ENCODE measurements at places on chromosomes 3 and 15. TPM values are rescaled to one million over a fixed set of nuclear protein-coding genes. Genes with fewer than 3 reads are reported as not detected.
A peak's percentile ranks its signal among the peaks of the same experiment; 100 is the strongest.

DNA sequence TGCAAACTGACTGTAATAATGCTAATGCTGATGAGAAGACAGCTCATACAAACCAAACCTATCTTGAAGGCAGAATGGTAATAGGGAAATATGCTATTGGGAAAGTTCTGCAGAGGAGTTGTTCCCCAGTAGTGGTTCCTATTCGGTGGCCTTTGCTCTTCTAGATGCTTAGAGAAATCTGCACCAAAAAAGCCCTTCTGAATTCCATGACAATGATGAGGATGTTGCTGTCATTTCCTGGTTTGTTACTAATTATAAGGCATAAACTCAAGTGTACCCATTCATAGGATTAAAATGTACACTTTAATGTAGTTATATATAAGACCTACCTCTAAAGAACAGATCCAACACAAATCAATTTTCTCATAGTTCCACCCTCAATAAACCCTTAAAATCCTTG, 30.1 kb downstream of the TOMM70 start:
- no peak for DNase-seq

DNA sequence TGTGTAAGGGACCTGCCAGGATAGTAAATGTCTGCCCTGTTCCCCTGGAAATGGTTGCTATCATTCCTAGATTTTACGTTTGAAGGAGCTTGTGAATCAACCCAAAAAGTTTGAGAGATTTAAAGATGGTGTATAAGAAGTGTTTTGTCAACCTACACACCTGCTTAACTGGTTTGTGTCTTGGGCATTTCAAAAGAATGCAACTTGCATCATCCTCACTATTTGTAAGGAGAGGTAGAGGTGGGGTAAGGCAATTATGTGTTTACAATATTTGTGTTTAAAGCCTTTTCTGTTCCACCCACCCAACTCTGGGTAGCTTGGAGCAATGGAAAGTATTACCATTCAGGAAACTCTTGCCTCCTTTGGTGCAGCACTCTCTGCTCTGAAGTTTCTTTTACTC, 314.2 kb upstream of the RARB start:
- DNase-seq, result no peak

- DNase-seq, result no peak
Observed at GRCh38 chr3:197736010-197736490, 654 bp downstream of the RUBCN start.

DNA sequence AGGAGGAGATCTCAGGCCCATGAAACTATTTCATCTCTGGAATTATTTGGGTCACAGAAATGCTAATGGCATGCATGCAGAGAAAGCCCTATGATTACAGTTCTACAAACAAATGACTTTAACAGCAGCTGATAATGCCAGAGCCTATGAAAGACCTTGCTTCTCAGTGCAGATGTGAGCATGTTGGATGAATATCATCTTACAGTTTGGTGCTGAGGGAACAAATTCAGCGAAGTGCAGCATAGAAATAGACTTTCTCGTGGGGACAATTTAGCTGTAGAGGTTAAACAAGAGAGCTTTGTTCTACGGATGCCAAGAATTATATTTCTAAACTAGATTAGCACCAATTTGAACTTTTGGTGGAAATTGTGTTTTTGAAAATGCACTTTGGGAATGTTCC, 27.7 kb downstream of the PTX3 start:
- DNase-seq, result no peak

GRCh38 chr3:37689645-37690356, 171.9 kb upstream of the CTDSPL start:
- DNase-seq, result no peak

DNA sequence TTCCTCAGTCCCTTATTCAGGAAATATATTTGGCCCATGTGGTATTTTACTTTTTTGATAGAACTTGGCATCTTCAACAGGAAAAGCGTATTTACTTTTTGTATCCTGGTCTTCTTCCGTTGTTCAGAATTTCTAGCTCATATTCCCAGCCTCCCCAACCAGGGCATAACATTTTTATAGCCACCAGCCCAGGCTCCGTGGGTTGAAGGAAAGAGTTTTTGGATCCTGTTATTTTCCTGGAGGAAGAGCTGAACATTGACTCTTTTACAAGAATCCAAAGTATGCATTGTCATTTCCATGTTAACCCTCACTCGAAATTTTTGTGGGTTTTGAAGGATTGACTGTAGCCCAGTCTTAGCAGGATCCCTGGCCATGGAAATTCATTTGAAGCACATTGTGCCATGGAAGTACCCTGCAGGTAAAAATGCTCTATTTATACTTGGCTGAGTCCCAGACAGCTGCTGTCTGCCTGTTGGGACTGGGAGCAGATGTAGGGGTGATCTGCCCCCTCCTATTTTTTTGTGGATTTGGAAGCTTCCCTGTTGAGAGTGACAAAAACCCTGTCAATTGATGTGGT, 98.8 kb downstream of the AKAP13 start:
- no peak for DNase-seq

DNA sequence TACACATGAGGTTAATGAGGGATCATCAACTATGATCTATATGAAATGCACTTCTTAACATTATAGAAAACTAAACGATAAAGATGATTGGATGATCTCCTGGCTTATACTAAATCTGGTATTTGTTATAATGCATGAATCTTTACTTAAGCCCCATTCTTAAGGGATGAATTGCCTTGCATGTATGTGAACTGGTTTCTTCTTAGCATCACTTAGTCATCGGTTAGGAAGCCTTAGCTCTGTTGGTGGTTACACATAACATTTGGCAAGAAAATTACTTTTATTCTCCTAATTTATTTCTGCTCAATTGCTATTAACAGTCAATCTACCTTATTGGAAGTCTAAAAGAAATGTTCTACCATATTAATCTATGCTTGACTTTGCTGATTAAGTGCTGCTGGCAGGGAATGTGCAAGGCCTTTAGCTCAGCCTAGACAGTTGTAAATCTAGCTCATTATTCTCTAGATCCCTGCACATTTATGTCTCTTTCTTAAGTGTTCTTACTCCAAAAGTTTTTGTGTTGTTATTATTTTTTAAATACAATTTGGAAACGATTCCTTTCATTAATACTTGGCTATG, 356.0 kb downstream of the ZPLD1 start:
- DNase-seq, result no peak

DNA sequence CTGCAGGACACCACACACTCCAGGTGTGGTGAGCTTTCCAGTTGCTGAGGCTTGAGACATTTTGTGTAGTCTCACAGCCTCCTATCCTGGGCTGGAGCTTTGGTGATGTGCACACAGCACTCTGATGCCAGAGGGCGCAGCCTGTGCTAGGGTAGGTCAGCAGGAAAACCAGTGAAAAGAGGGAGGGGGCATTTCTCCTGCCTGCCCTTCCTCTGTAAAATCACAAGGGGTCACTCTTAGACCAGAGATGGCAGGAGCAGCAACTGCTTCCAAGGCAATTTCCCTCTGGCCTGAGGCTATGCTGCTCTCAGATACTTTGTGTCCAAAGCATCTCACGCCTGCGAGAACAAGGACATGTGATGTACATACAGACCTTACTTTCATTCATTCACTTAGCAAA, 16.5 kb upstream of the MUSTN1 start:
- no peak for DNase-seq

MFN1 gene
- total RNA-seq, result 45.1 TPM

- DNase-seq, result no peak
Observed at GRCh38 chr3:143135150-143135549, 15.6 kb downstream of the CHST2 start.

GRCh38 chr3:18556503-18557135, 131.5 kb upstream of the SATB1 start:
- no peak for DNase-seq

DNA sequence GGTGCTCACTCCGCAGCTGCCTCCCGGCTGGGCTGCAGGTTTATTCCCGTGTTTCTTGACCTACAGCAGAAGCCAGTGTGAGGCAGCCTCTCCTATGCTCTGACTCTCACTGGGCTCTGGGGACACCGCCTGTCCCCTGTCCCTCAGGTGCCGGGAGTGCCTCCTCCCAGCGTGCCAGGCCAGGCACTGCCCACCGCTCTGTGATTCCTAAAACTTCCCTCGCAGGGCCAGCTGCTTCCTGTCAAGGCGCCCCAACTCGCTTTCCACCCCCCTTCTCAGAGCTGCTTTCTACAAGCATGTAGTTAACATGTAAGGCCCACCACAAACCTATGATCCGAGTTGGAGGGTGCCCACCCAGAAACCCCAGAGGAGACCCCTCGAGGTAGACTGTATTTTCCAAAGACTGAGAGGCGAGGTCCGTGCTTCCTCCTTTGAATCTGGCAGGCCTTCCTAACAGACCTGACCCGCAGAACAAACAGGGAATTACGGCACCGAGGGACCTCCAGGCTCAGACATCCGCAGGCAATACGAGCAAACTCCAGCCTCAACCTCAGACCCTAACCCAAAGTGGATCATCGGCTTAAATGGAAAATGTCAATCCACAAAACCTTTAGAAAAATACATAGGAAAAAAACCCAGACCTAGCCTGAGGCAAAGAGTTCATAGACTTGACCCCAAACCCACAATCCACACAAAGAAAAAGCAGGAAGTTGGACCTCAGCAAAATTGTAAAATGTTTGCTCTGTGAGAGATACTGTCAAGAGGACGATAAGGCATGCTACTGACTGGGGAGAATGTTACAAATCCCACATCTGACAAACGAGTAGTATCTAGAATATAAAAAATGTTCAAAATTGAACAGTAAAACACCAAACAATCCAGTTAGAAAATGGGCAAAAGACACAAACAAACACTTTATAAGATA, 121.3 kb upstream of the IQSEC1 start:
- DNase-seq, result peak; percentile 62

FEZF2 gene
- not detected for total RNA-seq

GRCh38 chr3:55532806-55533205, 45.7 kb upstream of the WNT5A start:
- DNase-seq, result no peak

DNA sequence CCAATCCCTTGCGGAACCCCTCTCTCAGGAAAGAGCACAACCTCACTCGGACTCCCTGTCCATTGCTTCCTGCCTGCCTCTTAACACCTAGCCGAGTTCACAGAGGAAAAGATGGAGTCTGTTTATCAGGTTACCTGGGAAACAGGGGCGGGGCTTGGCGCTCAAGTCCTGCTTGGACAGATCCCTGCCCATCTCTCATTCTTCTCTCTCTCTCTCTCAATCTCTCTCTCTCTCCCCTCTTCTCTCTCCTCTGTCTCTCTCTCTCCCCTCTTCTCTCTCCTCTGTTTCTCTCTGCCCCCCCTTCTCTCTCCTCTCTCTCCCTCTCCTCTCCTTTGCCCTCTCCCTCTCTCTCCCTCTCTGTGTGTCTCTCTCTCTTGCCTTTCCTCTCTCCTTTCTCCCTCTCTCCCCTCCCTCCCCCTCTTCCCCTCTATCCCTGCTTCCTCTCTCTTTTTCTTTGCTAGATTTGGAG, at the start of gene EFHB:
Gene EFHB, minus strand, starts transcription at position 120 of the 469 bp plus-strand sequence. CDS start 199 bp downstream, outside the sequence.
- no peak for DNase-seq

- no peak for DNase-seq
Observed at GRCh38 chr15:99973351-99973750, 240.1 kb upstream of the LYSMD4 start.

GRCh38 chr15:33094336-33094735, 100.2 kb downstream of the FMN1 start:
- no peak for DNase-seq

SLC22A13 gene
- total RNA-seq, result 0.32 TPM

LRRIQ4 gene
- not detected for total RNA-seq

DNA sequence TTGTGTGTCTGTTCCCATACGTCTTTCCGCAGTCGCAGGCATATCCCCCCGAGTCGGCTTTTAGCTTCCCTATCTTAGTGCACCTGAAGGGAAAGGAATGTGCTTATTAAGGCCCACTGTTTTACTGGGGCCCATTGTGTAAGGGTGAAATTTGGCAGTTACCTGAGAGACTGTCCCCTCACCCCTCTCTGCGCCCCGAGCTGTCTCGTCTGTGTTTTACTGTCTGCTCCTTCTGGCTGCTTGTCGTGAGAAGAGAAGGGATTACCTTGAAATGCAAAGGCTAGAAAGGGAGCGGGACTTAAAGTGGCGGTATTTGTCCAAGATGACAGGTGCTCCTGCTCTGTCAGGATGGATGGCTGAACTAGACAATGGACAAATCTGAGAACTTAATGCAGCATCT, 233.0 kb upstream of the POU1F1 start:
- DNase-seq, result no peak

SATB1 gene
- 10.8 TPM for total RNA-seq

MYZAP gene
- total RNA-seq, result 8.4 TPM

GRCh38 chr3:27072810-27073651, 296.2 kb downstream of the NEK10 start:
- no peak for DNase-seq

DNA sequence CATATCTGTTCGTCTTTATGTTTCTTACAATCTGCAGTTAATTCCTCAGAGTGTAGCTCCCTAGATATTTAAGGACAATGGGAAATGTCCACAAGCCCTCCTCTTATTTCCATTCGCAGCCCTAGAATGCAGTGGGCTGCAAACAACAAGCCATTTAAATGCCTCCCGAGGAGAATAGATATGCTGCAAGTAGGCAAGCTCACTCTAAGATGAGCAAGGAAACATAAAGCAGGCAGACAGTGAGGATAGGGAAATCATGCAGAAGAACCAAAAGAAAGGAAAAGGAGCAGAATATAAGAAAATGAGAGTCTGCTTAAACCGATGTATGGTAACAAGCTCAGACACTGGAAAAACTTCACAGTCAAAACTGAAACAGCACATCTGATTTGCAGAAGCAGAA, 561.9 kb downstream of the GBE1 start:
- DNase-seq, result no peak

- DNase-seq, result no peak
Observed at GRCh38 chr3:63521657-63522056, 130.8 kb upstream of the SNTN start.

GRCh38 chr15:90006217-90007075, 5.3 kb downstream of the ZNF710 start:
- DNase-seq, result no peak

GPR62 gene
- total RNA-seq, result not detected

LXN gene
- total RNA-seq, result 59.3 TPM

GRCh38 chr3:178718995-178719635, 182.9 kb downstream of the KCNMB2 start:
- no peak for DNase-seq

GRCh38 chr15:31325595-31326155, 960 bp upstream of the KLF13 start:
- peak; percentile 91 for DNase-seq

DNA sequence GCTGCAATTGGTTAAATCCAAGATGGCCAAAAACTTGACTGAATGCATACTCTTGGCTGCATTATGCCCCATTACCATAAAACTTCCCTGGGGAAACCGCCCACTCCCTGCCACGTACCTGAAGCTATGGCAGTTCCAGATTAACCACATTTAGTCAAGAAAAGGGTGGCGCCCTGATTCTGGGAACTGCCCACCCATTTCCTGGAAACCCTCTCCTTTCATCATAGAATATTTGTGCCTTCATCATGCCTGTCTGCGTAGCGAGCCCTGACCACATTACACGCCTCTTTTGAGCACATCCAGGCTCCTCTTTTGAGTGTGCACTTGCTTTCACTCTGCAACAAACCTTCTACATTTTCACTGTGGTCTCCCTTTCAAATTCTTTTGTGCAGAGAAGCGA, 5.2 kb downstream of the LINS1 start:
- DNase-seq, result no peak

- no peak for DNase-seq
Observed at GRCh38 chr15:85318048-85318731, 62.2 kb upstream of the AKAP13 start.

All from posterior vena cava (tissue), 2 donors.